ENCODE measurements at places on chromosomes 7 and 10. TPM values are rescaled to one million over a fixed set of nuclear protein-coding genes. Genes with fewer than 3 reads are reported as not detected.

Gene AZGP1
- total RNA-seq, result 11.3 TPM

Gene ADAM22
- total RNA-seq, result 3.9 TPM

Gene LIPF
- not detected for total RNA-seq

Gene SKIDA1
- total RNA-seq, result 2.1 TPM

Gene PYROXD2
- total RNA-seq, result 1.8 TPM

Gene SVIL
- 260 TPM for total RNA-seq

Gene TEX36
- not detected for total RNA-seq

Gene AOC1
- total RNA-seq, result not detected

Gene ING3
- total RNA-seq, result 9.9 TPM

Gene FRAT1
- total RNA-seq, result 3.3 TPM

Gene SPAM1
- not detected for total RNA-seq

Gene IFIT1
- 10.6 TPM for total RNA-seq
